Esophagus mucosa (tissue), 1 donor: ENCODE measurements at places on chromosomes 7 and 10.

DNA sequence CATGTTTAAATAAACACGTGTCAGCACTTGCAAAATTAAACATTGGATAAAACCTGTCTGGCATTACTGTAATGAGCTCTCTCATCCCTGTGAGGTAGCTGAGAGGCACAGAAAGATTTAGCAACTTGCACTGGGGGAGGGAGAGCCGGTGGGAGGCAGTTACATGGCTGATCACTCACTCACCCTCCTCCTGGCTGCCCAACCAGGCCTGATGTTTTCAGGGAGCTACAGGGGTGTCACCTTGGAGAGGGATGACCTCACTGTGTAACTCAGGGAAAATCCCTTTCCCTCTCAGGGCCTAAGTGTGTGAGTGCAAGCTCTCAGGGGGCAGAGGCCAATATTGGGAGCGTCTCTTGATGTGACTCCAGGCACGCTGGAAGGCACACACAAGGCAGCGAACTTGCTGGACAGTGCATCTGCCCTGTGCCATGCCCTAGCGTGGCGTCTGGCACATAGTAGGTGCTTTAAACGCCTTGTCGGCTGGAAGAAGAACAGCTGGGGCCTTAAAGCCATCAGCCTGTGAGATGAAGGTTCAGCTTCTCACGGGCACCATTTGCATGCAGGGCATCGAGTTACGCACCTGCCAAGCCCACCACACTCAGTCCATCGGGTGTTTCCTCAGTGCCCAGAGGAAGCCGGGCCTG, 51.1 kb downstream of the ELFN1 start:
- peak; percentile 56 for ATAC-seq

DNA sequence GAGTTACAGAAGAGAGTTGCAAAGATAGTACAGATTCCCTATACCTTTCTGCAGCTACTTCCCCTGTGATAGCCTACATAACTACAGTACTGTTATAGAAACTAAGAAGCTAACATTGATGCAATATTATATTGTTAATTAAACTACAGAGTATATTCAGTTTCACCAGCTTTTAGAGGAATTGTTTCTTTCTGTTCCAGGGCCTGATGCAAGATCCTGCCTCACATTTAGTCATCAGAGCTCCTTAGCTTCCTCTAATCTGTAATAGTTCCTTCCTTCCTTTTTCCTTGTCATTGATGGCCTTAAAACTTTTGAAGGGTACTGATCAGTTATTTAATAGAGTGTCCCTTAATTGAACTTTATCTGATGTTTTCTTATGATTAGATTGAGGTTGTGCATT, 56.8 kb downstream of the SDHAF3 start:
- ATAC-seq, result no peak

GRCh38 chr10:120607016-120607709, 150.1 kb downstream of the PLPP4 start:
- no peak for ATAC-seq

- ATAC-seq, result no peak
Observed at GRCh38 chr10:118800920-118801319, 46.1 kb upstream of the CACUL1 start.

DNA sequence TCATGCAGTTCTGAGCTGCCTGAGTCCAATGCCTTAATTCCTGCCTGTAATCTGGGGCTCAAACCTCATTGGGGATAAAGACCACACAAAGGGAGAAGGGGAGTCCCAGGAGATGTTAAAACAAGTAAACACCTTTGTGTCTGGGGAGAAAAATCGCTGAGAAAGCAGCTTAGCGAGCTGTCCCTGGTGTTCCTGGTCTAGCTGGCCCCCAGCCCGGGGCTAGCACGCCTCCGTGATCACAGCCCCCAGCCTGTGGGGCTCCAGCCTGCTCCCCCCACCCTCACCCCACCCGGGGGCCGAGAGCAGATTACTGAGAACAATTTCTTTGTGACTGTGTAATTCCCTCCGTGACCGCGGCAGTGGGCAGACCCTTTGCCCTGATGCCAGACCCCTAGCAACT, 24.8 kb downstream of the DPCD start:
- ATAC-seq, result no peak

DNA sequence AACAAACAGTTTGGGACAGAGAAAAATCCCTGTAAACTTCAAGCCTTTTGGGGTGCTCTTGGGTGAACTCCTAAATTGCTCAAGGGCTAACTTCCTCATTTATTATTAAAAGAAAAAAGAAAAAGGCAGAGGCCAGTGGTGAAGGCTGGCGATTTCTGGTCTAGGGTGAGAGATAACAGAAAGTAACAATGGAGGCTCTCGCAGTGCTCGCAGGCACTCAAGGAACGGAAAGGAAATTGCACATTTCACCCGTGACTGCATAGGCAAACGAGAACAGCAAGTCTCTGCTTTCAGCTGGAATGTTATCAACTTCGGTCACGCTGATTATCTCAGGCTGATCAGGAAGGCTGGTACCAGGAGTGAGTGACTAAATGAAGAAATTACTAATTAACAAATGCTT, 70.7 kb downstream of the PRKAG2 start:
- peak; percentile 84 for ATAC-seq

DNA sequence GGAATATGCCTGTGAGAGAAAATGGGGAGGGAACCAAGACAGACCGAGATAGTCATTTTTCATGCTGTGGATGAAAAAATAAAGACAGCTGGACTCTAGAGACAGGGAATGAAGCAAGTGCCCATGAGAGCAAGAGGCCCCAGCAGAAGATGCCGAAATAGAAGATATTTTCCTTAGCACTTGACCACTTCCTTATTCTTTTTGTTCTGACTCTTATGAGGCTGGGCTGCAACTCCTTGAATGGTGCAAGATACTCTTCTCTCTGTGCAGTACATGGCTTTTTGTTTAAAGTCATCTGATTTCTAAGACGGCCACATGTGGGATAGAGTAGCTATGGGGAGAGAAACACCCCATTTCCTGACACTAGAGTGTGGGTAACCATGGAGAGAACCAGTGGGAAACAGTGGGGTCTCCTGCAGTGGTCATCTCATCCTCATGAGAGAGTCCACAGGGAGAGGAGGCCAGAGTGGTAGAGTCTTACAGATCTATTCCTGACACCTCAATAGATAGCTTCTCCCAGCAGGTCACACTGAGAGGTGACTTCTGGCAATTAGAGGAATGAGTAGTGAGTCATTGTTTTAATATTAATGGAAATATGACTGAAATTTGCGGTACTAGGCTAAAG, 18.0 kb upstream of the VCL start:
- ATAC-seq, result no peak

GRCh38 chr7:126716321-126716720, 536.4 kb downstream of the GRM8 start:
- no peak for ATAC-seq

DNA sequence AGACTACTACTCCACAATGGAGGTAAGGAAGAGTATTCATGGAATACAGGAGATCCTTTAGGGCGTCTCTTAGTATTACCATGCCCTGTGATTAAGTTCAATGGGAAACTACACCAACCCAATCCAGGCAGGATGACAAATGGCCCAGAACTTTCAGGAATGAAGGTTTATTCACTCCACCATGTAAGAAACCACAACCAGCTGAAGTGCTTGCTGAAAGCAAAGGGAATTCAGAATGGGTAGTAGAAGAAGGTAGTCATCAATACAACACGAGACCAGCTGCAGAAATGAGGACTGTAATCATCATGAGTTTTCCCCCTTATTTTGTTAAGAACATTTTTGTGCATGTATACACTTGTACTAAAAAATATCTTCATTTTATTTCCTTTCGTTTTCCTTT, 76.6 kb downstream of the GPR37 start:
- ATAC-seq, result no peak

DNA sequence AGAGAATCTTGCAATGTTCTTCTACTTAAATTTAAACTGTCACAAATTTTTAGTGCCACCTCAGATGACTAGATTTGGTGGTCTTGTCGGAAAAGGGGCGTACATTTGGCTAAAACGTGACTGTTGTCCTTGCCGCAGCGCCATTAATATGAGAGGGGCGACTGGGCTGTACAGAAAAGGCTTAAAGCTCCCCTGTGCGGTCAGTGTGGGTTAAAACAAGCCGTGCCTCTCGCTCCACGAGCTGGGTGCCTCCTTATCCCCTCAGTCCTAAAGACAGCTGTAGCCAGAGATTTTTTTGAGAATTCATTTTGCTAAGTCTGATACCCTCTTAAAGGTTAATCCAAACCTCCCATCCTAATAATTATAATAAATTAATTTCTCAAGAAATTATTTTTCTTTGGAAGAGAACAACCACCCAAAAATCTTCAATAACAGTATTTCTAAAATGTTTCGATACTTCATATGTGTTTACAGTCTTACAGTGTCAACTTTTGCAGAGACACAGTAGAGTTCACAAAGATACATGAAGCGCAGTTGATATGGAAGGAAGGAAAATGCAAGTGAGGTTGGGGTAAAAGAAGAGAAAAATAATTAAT, 68.6 kb downstream of the C7orf25 start:
- ATAC-seq, result no peak

GRCh38 chr7:13848681-13849131, 140.8 kb downstream of the ETV1 start:
- no peak for ATAC-seq

DNA sequence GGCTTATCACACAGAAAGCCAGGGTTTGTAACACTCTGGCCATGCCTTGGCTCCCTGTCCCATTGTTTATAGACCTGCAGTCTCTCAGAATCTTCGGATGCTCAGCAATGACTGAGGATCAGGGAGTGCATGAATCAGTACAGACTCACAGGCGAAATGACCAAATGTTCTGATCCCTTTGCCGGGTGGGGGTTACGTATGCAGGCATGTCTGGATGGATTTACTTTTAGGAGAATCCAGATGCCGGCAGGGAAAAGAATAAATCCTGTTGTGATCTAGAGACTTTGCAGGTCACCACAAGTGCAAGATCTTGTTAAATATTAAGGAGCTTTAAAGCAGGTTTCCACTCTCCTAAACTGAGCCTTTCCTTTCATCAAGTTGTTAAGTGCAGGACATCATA, 149.5 kb downstream of the SFMBT2 start:
- no peak for ATAC-seq

- ATAC-seq, result no peak
Observed at GRCh38 chr10:71228875-71229675, 16.7 kb downstream of the UNC5B start.

GRCh38 chr7:102935450-102936115, 22.8 kb downstream of the LRRC17 start:
- no peak for ATAC-seq

- no peak for ATAC-seq
Observed at GRCh38 chr10:132692311-132692710, 93.6 kb downstream of the NKX6-2 start.

DNA sequence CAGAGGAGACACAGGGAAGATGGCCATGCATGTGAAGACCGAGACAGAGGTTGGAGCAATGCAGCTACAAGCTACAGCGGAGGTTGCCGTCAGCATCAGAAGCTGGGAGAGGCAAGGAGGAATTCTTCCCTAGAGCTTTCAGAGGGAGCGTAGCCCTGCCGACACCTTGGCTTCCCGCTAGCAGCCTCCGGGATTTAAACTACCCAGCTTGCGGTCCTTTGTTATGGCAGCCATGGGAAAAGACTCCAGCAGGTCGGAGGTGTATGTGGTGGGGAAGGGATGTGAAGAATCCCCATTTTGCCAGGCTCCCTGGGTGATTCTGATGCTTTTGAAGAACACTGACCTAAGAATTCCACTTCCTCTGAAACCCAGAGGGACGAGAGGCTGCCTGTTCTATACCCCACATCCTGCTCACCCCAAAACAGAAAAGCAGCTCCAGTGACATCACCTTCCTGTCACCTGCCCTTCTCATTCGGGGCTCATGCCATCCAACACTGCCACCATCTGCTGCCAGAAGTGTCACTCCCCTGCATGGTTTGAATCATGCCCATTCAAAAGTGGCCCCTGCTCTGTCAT, 3.3 kb upstream of the SEPHS1 start:
- no peak for ATAC-seq

DNA sequence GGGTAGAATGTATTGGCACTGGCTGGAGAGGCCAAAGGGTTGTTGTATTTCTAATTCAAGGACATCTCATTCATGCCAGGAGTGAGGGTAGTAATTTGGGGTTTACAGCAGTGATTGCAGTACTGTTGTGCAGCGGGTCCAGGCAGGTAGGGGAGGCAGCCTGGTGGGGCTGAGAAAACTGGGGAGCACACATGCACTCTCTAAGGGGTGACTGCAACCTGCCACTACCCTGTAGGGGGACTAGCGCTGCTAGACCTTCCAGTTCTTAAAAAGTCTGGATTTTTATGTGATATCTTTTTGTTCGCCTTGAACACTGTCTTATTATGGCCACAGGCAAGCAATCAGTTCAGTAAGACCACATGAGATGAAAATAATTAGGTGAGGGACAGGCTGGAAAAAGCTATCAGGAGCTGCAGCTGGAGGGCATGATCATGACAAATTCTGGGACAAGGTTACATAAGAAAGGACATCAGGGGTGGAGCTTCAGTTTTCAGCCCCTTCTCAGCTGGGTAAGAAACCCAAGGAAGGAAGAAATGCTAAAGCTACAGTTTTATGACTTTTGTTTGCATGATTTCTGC, 149.0 kb downstream of the ARHGAP21 start:
- no peak for ATAC-seq

DNA sequence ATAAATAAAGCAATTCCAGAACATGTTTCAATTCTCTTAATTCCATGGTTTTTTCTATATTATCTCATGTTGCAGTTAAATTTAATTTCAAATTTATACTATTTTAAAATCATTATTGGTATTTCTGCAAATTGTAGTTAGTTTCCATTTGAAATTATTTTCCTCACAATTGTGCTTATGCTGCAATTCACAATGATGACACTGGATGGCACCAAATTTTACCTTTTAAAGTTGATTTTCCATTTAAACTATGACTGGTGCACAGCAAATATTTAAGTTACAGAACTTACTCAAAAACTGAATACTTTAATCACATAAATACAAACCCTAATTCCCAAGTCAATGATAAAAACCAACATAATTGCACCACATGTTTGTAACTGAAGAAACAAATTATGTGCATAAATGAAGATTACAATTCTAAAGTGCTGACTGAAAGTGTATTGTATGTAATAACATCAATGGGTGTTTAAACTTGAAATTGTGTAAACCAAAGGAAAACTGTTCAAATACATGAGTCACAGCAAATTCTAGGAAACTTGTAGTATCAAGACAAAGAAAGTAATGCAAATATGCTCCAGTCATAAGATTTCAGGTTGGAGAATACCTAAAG, 75.3 kb upstream of the AASS start:
- ATAC-seq, result no peak

GRCh38 chr7:55070854-55071253, 52.0 kb downstream of the EGFR start:
- no peak for ATAC-seq

- no peak for ATAC-seq
Observed at GRCh38 chr10:94075506-94075905, 81.8 kb downstream of the PLCE1 start.

GRCh38 chr7:158428131-158428836, 159.3 kb downstream of the PTPRN2 start:
- ATAC-seq, result no peak

GRCh38 chr10:116960066-116960776, 44.8 kb downstream of the SHTN1 start:
- ATAC-seq, result no peak

GRCh38 chr7:45350896-45351295, 193.3 kb downstream of the RAMP3 start:
- no peak for ATAC-seq

DNA sequence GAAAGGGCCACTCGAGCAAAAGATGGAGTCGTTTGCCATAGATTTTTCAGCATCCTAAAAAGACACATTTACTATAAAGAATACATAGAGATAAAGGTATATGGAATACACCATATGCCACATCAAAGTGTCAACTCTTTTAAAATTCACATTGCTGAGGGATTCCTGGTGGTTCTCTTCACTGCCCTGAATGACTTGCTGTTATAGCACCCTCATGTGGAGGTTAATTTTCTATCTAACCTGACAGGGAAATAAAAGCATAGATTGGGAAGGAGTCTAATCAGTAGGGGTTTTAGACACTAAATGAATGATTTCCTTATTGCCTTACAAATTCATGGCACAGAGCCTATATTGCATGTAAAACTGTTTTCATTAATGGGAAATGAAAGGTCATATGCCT, 25.9 kb downstream of the DNAH11 start:
- ATAC-seq, result no peak
